ENCODE measurements at places on chromosomes 5 and 9.

- DNase-seq = no peak
Measured at GRCh38 chr9:3980212-3980611, 319.7 kb downstream of the GLIS3 start.

GRCh38 chr5:123721675-123722276 lies 209.8 kb downstream of the CSNK1G3 start:
- no peak for DNase-seq

DNA sequence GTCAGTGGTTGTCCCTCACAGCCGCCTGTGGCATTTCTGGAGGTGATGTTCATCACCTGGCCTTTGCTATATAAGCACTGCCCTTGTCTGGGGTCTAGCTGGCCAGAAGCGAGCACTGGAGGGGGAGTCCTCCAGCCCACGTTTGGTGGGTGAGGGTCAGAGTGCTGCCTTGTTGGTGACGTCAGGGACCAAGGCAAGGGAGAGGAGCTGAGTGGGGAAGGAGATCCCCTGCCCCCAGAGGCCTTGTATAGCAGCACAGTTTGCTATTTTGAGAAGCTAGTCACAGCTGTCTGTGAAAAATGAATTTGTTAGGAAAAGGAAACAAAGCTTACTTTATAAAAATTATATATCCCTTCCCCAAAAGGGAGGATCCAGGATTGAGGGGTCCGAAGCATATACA lies 49.8 kb downstream of the SYK start:
- DNase-seq = no peak

- no peak for DNase-seq
Measured at GRCh38 chr9:114583371-114584155, 4.0 kb upstream of the ATP6V1G1 start.

DNA sequence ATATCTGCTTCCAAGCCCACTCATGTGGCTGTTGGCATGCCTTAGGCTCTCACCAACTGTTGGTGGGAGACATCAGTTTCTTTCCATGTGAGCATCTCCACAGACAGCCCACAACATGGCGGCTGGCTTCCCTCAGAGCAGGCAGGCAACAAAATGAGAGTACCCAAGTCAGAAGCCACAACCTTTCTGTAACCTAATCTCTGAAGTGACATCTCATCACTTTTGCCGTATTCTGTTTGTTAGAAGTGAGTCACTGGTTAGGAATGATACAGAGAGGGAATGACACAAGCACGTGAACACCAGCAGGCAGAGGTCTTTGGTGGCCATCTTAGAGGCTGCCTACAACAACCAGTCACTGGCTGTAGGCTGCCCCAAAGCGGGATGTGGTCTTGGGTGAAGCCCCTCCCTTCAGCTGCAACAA lies 88.6 kb upstream of the RASGRF2 start:
- DNase-seq = no peak

DNA sequence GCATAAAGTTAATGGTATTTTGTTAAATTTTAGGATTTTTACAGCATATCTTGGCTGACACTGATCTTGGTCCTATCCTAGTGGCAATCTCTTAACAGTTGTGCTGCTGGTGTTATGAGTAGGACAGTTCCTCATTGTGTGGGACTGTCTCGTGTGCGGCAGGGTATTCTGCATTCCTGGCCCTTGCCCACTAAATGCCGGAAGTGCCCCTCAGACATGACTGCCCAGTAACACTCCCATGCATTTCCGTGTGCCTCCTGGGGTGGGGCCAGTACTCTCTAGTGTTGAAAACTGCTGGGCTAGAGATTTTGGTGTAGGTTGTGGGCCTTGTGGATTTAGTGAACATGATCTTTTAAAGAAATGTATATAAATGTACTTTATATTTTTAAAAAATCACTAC lies 227.1 kb upstream of the DMRT1 start:
- no peak for DNase-seq

DNA sequence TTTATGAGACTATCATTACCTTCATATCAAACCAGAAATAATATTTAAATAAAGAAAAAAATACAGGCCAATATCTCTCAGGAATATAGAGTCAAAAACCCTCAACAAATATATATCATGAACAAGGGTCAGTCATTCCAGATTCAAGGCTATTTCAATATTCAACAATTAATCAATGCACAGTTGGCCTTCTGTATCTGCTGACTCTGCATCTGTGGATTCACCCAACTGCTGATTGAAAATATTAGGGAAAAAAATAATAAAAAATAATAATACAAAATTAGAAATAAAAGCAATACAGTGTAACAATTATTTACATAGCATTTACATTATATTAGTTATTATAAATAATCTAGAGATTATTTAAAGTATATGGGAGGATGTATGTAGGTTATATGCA lies 1114.0 kb downstream of the CDH12 start:
- DNase-seq = no peak

Data from activated B cell treated with CpG ODN at 0.5 μM for 24 hours (primary cell).